ENCODE measurements at places on chromosomes 5 and 9.

DNA sequence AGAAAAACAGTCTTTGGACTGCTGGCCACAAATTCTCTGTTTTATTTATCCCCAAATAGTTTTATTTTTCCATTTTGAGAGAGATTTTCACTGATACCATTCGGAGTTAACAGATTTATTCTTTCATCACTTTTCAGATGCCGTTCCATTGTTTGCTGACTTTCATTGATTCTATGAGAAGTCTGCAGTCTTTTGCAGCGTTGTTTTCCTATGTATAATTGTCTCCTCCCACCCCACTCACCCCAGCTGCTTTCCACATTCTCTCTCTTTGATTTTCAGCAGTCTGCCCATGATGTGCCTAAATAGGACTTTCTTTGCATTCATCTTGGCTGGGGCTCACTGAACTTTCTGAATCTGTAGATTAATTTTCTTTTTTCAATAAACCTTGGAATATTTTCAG, 107.6 kb downstream of the C9orf50 start:
- no peak for DNase-seq

- no peak for DNase-seq
Measured at GRCh38 chr5:172453986-172454357, 353 bp downstream of the SH3PXD2B start.

- DNase-seq = no peak
Measured at GRCh38 chr5:155144956-155145355, 131.4 kb downstream of the KIF4B start.

DNA sequence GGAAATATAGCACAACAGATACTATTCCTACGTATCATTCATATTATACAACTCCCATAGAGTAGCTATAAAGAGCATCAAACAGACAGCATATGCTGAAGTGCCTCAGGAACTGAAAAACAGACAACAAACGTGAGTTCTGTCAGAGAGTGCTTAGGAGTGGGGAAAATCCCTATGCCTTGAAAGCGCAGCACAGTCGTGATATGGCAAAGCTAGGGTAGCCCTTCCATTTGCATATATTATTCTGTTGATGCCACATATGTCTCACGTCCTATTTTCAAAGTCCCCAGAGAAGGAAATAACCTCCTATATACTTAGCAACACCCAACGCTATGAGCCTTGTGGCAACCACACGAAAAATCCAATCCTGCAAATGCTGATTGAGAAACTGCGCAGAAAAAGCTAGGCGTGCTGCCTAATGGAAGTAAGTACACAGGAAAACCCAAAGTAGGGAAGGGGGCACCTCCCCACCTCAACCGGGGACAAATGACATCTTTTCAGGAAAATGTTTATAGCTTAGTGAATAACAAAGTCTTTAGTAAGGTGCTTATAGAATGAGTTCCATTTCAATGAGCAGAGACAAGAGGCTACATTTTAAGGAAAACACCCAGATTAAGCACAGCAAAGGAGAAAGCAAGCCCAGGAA, 105.1 kb downstream of the MED10 start:
- DNase-seq = no peak

DNA sequence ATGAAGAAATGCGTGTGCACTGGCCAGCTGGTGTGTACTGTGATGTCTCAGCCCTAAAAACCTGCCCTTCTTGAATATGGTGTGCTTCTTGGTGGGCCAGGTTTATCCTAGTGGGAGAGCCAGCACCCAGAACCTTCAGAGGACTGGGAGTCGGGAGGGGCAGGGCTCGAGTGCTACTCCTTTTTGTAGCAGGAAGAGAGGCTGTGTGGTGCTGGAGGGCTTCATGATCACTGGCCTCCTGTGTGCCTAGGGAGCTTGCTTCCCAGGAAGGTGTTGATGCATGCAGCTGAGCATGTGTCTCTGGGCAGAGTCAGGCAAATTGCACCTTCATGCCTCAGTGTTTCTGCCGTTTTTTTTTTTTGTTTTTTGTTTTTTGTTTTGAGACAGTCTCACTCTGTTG, 20.0 kb downstream of the PHF2 start:
- no peak for DNase-seq

DNA sequence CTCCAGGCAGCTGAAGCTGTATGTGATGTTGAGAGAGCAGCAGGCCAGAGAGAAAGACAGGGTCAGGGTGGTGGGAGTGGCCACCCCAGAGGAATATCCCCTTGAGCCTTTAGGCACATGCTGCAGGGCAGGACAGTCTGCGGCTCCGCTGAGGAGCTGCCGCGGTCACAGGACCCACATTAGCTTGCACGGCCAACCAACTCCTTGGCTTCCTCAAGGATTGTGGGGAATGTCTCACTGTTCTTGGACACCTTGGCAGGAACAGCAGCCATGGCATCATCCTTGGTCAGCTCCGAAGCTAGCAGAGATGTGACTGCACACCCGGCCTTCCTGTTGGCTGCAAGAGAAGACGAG, 27.8 kb downstream of the PCDHGC5 start:
- no peak for DNase-seq

- peak; percentile 75 for DNase-seq
Measured at GRCh38 chr9:94860678-94861588, 134.4 kb downstream of the AOPEP start.

- no peak for DNase-seq
Measured at GRCh38 chr5:88552426-88552825, 283.8 kb upstream of the TMEM161B start.

DNA sequence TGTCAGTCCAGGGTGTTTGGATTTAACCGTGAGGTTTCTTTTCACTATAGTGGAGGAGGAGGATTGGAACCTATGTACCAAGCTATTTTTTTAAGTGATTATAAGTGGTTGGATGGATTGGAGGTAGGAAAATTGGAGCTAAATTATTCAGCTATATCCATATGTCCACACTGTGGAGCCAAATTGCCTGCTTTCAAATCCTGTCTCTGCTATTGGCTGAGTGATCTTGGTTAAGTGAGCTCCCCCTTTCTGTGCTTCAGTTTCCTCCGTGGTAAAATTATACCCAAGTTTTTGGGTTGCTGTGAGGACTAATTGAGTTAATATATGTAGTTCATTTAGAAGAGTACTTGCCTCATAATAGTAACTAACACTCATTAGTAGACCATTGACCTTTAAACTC, 2.5 kb downstream of the CENPP start:
- no peak for DNase-seq

DNA sequence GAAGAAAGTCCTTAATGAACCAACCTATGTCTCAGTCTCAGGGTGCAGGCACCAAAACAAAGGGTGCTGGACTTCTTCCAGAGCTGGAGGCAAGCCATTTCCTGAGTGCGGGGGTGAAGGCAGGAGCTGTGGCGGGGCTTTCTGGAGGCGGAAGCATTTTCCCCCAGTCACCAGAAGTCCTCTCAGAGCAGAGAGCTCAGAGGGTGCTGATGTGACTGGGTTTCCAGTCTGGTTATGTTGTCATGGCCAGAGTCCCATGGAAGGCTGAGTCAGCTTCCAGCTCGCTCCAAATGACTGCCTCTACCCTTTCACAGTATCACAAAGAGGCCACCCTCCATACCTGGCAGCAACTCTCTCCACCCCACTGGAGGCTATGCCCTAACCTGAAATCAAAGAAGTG, 86.0 kb downstream of the TRPC7 start:
- DNase-seq = no peak

DNA sequence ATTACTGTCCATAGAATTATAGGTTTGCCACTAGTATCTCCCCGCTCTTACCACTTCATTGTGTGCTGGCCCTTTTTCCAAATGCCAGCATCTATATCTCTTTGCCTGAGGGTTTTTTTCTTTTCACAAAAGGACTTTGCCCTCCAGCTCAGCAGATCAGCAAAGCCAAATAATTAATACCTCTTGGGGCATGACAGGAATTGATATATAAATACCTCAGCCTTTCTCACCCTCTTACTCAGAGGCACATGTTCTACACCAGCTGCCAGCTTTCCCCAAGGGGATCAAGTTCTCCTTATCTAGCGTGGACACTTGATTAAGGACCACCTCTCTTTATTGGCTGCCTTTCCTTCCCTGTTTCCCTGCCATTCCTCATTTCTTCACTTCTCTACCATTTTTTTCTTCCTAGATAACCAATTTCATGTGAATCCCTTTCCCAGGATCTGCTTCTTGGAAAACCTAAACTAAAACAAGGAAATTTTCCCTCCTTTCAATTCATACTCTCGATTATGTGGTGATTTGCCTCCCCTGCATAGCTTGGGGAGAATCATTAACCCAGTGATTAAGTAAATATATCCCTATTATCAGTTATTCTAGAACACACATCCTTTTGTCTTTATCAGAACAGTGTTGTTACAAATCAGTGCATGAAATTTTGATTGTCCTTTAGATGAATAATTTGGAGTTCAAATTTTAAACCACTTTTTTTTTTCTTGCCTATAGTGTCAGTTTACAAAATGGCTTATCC, 6.9 kb upstream of the NUDT12 start:
- no peak for DNase-seq

DNA sequence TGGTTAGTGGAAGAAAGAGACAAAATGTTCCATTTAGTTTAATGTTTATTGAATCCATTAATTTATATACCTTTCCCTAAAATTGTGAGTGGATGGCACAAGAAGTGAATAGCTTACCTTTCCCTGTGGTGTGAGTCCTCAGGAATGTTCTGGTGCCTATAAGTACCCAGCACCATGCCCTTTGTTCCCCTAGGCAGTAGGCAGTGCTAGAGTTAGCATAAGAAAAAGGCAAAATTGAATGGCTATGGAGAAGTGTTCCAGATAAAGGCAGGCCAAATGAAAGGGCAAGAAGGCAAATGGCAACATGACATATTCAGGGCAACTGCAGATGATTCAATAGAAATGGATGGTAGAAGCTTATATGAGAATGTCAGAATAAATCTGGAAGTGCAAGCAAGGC, 370.8 kb upstream of the PTGER4 start:
- no peak for DNase-seq

DNA sequence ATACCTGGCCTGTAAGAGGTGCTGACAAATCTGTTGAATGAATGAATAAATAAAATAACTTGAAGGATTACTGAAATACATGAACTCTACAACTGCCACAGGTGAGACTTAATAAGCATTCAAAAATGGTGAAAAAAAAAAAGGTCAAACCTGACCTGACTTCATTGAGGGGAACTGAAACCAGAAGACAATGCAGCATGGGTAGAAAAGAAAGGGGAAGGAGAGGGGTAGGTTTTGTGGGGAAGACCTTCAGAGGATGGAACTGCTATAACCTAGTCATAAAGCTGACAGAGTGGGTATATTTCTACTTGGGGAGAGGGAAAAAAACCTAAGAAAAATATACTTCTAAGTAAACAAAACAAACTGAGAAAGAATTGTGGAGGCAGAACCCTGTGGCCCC, 56.6 kb downstream of the RASEF start:
- DNase-seq = no peak

DNA sequence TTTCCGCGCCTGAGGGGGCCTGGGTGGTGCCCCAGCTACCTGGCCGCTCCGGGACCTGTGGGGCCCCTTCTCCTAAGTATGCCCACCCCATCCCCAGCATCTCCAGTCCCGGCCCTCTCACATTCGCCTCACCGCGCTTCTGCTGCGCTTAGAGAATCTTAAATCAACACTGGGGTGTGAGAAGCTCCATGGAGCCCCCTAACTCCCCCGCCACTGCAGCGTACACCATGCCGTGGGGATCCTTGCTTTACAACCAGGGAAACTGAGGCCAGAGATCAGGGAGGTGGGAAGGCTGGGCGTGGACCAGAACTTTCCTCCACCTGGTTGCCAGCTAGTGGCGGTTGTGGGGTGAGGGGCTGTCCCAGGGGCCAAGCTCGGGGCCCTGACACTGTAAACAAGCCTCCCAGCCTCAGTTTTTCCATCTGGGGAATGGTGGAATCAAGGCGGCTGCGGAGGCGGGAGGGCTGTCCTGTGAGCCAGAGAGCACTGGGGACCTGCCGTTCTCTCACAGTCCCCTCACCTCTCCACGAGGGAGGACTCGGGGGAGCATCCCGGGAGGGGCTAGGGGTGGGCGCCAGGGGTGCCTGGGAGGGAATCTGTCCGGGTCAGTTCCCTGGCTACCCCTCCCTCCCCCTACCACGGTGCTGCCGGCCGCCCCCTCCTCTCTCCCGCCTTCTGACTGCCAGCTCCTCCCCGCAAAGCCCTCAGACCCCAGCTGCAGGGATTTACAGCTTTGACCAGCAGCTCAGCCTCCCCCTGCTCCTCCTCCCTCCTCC, 161.2 kb downstream of the C9orf50 start:
- DNase-seq = no peak

DNA sequence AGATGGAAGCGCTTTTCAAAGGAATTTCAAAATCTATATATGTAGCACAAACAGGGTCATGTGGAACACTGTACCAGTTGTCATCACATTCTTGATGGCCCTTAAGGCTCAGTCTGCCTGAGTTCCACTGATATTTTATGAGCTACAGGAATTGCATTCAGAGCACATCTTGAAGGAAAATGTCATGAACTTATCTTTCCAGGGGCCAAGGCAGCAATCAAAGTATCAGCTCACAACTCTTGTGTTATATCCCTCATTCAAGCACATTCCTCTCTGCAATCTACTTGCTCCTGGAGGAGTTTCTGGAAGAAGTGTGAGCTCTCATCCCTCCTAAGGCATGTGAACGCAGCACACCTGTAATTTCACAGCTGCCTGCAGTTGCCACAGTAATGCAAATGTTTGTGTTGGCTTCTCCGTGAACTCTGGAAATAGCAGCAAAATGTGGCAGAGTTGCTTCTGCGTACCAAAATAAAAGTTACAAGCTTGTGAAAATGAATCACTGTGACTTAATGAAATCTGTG, 89.7 kb upstream of the EQTN start:
- no peak for DNase-seq

GRCh38 chr5:138115254-138115653, 24.0 kb downstream of the NME5 start:
- DNase-seq = no peak

GRCh38 chr9:18985996-18986395, 47.0 kb downstream of the SAXO1 start:
- no peak for DNase-seq

- DNase-seq = no peak
Measured at GRCh38 chr5:126030698-126031097, 392.5 kb upstream of the GRAMD2B start.

- no peak for DNase-seq
Measured at GRCh38 chr9:134376386-134377142, 50.3 kb downstream of the RXRA start.

DNA sequence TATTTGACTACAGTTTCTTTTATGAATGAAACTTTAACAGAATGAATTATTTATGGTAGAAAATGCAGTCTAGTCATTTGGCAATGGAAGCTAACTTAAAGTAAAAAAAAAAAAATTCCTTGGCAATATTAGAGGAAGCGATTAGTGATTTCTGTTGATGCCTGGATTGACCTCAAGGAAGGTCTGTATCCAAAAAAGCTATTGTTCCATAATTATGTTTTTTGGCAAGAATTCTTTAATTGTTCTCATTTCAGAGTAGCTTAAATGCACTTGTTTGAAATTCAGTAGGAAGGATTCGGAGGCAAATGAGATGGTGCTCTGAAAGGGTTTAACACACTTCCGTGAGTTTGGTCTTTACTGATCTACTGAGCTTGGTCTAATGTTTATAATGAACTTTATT, 61.8 kb downstream of the ITGA1 start:
- DNase-seq = no peak

- no peak for DNase-seq
Measured at GRCh38 chr5:179827680-179828079, 7.0 kb downstream of the SQSTM1 start.

GRCh38 chr5:1896602-1897376, 14.1 kb upstream of the IRX4 start:
- DNase-seq = no peak

All from AG09309 (cell line).